ENCODE measurements at places on chromosomes 16 and 17.
A peak's percentile ranks its signal among the peaks of the same experiment; 100 is the strongest.

GRCh38 chr16:63922560-63922959 lies 1199.3 kb downstream of the CDH11 start:
- DNase-seq, result no peak

- DNase-seq, result no peak
Measured at GRCh38 chr16:55275869-55276268, 48.1 kb upstream of the IRX6 start.

DNA sequence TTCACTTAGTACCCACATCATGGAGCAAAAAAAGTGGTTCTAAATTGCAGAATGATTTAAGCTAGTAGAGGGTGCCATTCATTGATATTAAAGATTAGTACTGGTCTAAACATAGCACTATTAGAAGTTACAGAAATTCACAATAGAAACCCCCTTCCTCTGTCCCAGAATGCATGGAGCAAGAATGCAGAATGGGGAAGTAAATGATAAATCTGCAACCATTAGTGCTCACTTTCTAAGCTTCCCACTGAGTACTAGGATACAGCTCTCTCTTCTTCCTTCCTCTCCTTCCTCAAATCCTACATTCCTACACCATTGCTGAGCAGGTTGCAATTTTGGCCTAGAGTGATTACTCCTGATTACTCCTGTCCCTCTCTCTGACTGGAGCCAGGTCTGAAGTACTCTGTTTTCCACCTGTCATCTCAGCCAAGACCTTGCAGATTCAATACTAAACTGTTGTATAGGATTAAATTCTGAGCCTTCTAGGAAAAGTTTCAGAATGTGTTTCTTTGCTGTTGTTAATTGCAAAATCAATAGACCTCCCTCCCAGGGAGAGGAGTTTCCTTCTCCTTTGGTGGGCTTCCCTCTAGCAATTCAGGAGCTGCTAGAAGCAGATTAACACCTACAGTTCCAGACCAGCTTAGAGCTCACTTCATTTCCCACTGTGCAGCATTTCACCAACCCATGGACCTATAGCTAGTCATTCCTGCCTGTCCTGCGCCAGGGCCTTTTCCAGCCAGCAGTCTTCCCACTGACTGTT lies 165.5 kb upstream of the TBX2 start:
- DNase-seq, result no peak

- DNase-seq, result no peak
Measured at GRCh38 chr17:39609416-39610025, 1.8 kb upstream of the NEUROD2 start.

DNA sequence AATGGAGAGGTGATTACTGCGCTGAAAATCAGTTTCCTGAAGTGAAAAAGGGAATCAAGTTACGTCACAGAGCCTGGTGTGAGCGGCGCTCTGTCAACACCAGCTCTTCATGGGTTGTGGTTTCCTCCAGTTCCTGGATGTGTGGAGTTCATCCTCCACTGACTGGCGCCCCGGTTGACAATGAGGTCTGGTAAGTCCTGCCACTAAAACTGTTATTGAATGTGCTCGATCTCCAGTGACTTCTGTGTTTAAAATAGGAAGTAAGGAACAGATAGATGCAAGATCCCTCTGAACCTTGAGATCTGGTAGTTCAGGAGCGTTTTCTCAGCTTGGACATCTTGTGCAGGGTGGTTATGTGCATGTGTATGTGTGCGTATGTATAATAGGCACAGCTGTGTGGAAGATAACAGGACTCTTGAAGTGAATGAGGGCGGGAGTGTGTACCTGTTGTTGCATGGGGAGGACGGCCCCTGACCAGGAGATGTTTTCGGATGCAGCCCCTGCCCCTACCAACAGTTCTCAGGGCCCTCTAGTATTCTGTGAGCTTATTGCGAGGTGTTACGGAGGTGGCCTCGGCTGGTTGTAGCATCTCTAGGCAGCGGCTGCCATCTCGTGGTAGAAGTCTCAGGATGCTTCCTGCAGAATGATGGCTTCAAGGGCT lies 22.0 kb upstream of the GOT2 start:
- DNase-seq, result peak; percentile 52

GRCh38 chr16:82634955-82635610 lies 8.3 kb downstream of the CDH13 start:
- no peak for DNase-seq

DNA sequence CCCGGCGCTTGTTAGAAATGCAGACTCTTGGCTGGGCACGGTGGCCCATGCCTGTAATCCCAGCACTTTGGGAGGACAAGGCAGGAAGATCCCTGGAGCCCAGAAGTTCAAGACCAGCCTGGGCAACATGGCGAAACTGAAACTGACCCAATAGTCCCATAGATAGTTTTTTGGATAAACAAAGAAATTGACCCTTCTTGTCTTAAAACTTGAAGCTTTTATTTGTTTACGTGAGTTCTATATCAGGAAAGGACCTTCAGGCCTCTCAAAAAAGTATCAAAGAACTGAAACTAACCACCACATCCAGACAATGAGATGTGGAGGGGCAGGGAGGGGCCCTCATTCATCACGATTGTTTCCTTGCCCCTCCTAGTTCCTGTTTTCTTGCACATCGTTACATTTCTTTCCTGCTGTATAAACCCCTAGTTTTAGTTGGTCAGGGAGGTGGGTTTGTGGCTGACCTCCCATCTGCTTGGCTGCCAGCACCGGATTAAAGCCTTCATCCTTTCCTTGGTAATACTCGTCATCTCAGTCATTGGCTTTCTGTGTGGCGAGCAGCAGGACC lies 29.9 kb upstream of the PRM1 start:
- DNase-seq, result no peak

- no peak for DNase-seq
Measured at GRCh38 chr16:30086291-30087140, 5.2 kb downstream of the TBX6 start.
